Muscle of arm (tissue), 14 donors: ENCODE measurements at places on chromosomes 6 and 20.

DNA sequence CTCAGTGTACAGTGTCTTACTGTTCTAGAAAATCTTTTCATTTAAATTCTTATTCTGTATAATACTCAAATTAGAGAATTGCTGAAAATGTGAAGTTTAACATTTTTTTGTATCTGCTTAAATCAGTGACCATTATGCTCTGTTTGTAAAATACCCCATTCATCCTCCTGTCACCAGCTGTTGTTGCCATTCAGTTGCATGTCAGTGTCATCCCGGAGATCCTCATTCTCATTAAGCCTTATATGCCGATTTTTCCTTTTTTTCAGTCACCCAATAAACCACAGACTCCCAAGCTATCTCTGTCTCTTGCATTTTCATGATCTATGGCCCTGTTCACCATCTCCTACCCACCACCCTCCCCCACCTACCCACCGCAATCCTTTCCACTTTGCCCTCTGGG lies 20.4 kb downstream of the GTF2H5 start:
- DNase-seq: no peak

DNA sequence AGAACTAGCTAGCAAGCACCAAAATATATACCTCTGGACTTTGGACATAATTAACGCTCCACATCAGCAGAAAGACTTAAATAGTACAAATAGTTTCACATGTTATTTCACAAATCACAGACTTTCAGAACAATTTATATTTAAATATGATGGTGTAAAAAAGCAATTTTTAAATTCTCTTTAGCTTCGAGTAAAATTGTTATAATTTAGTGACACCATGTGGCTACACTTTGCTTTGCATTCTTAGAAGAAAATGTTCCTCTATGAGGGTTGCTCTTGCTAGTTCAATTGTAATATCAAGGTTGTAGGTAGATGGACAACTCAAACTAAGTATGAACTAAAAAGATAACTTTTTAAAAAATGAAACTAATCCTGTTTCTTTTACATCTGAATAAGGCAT lies 69.0 kb downstream of the BTBD9 start:
- DNase-seq: peak; percentile 24

- no peak for DNase-seq
Observed at GRCh38 chr6:152637296-152638047, at the start of gene SYNE1. TSS of gene SYNE1 (minus strand) at chr6:152637362. CDS start at chr6:152628331, 9,031 bp downstream.

GRCh38 chr6:156160795-156161165 lies 616.4 kb upstream of the ARID1B start:
- no peak for DNase-seq
